ENCODE measurements at places on chromosomes 4 and X.

GRCh38 chr4:41360214-41360920 lies 103.6 kb downstream of the UCHL1 start:
- DNase-seq = no peak

GRCh38 chrX:15497865-15498264 lies 2.7 kb upstream of the BMX start:
- DNase-seq = peak; percentile 16

DNA sequence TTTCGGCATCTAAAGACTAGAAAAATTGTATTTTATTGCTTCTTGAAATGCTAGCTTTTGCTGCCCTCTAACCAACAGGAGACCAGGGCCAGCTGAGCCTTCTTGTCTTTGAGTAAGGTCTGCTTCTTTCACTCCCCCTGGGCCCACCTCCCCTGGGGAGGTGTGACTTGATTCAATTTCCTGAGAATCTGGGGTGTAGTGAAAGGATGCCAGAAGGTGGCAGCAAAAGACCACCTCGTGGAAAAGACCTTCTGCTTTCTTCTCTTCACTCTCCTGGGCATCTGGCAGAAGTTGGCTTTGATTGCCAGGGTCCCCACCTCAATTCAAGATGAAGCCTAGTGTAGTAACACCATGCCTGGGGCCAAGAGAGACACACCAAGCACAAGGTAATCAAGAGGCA lies 96.5 kb upstream of the MAOA start:
- DNase-seq = peak; percentile 25

GRCh38 chr4:15986907-15987306 lies 23.9 kb upstream of the FGFBP2 start:
- DNase-seq = no peak

DNA sequence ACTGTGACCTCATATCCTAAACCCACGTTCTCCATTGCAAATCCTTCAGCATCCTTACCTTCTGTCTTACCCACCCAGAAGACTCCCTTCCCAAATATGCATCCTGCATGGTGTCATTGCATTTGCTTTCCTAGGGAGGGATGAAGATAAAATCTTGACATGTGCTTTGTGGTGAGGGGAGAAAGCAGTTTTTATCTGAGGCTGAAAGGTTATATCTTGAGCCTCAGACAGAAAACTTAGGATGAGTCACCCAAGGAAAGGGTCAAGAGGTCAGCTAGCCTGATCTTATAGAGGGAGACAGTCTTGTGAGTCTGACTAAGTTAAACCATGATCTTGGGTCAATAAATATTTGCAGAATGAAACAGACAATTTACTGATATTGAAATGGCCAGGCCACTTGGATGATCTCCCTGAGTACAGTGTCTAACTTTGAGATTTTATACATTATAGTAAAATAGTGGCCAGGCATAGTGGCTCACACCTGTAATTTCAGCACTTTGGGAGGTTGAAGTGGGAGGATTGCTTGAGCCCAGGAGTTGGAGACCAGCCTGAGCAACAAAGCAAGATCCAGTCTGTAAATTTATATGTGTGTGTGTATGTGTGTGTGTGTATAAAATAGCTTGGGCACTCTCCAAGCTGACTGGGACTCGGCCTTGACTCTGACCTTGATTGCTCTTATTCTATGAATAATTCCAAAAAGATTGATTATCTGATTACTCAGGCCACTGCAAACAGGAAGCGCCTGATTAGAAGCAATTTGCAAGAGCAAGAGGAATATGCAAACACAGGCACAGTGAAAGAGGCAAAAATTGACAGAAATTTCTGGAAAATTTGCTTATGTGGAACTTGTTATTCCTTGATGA lies 15.4 kb upstream of the FAM9C start:
- no peak for DNase-seq

DNA sequence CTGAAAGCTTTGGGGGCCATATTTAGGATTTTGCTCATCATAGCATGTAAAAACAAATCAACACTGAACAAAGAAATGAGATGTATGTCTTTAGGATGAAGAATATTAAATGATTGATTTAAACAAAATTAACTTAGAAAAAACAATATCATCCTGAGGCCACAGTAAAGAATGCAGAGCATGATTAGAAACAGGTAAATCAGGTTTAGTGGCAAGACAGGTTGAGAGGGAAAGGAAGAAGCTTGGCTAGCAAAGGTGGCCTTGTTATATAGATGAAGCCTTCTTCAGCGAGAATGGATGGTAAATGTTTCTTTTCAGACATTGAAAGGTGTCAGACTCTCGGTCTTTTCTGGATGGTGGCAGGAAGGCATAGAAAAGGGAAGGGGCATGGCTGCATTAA lies 11.9 kb upstream of the MAGEB16 start:
- no peak for DNase-seq

GRCh38 chr4:76282941-76283689 lies 23.4 kb upstream of the STBD1 start:
- DNase-seq = no peak

GRCh38 chrX:33434256-33435092 lies 223.1 kb upstream of the DMD start:
- peak; percentile 52 for DNase-seq

GRCh38 chr4:828641-829271 lies 2.8 kb upstream of the CPLX1 start:
- no peak for DNase-seq

GRCh38 chrX:139881572-139881971 lies 51.3 kb downstream of the ATP11C start:
- no peak for DNase-seq

DNA sequence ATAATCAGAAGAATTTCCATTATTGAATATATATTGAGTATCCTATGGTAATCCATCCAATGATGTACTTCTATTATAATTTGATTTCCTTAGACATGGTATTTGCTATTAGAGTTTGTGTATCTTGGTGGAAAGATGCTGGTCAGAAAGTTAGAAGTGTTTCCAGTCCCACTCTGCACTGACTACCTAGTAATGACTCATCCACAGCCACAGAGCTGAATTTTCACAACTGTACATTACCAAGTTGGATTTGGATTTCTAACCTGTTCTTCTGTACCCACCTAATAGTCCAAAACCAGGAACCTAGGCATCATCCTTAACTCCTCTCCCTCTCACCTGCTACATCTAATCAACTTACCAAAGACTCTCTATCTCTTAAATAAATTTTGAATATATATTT lies 145.4 kb downstream of the REELD1 start:
- no peak for DNase-seq

GRCh38 chr4:180852738-180853137 lies 1390.5 kb upstream of the TENM3 start:
- DNase-seq = no peak

- no peak for DNase-seq
Observed at GRCh38 chrX:45847961-45848360, 647.3 kb upstream of the DIPK2B start.

DNA sequence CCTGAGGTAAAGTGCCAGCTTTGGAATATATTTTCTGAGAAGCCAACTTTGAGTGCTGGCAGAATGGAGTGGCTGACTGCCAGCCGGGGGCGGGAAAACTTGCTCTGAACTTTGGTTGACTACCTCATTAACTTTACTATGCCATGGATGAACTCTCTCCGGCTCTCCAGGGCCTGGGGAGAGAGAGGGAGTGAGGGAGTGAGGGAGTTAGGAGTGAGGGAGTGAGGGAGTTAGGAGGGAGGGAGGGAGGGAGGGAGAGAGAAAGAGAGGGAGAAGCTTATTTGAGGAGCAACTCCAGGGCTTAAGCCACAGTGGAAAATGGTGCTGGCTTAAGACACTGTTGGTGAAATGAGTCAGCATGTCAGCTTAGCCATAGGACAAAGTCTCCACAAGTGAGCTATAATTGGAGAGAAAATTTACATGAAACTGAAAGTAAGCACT lies 280.9 kb upstream of the RPS6KA3 start:
- DNase-seq = no peak

GRCh38 chrX:6885396-6885795 lies 262.1 kb upstream of the STS start:
- DNase-seq = no peak

- no peak for DNase-seq
Observed at GRCh38 chr4:25144870-25145481, 15.3 kb downstream of the SEPSECS start.

GRCh38 chr4:158827543-158827981 lies 58.7 kb downstream of the FNIP2 start:
- DNase-seq = no peak

DNA sequence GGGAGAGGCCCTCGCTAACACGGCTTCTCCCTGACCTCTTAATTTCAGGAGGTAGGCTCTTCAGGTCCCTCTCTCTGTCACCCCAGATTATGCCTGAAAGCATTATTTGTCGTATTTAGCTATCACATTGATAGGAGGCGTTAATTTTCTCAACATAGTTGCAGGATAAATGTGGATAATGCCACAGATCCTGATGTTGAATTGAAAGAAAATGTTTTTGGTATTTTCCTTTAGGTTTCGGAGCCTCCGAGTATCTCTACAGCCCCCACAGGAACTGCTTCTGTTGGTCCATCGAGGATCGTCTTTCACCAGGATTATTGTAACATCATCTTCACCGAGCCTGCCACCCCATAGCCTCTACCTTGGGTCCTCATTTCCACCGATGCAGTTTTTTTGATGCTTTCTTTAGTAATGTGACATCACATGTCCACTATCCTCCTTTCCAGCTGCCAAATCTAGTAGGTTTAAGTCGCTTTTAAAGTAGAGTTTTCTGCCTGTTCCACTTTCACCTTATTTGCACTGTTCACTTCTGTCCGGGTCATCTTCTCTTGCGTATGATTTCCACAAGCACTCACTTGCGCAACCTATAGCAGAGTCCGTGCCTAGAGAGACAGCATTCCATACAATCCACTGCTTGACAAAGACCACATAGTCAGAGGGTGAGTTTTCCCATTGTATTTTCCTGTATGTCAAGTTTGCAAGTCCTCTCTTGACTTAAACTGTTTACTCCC lies 665 bp downstream of the TIGD2 start:
- DNase-seq = no peak

DNA sequence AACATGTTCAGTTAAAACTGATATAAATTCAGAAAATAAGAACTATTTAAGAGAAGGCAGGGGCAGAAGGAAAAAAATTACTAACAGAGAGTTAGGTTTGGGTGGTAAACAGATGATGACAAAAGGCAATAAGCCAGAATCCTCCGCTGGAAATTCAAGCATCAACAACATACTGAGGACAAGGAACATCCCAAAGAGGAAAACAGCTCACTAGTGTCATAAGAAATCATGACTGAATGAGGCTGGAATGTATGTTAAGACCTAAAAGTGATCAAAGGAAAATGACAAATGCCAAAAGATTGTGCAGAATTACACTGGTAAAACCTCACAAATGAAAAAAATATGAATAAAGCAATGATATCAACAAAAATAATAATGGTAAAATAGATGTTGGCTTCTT lies 88.4 kb downstream of the WDFY3 start:
- no peak for DNase-seq

GRCh38 chrX:9581771-9582385 lies 117.0 kb downstream of the TBL1X start:
- DNase-seq = no peak

DNA sequence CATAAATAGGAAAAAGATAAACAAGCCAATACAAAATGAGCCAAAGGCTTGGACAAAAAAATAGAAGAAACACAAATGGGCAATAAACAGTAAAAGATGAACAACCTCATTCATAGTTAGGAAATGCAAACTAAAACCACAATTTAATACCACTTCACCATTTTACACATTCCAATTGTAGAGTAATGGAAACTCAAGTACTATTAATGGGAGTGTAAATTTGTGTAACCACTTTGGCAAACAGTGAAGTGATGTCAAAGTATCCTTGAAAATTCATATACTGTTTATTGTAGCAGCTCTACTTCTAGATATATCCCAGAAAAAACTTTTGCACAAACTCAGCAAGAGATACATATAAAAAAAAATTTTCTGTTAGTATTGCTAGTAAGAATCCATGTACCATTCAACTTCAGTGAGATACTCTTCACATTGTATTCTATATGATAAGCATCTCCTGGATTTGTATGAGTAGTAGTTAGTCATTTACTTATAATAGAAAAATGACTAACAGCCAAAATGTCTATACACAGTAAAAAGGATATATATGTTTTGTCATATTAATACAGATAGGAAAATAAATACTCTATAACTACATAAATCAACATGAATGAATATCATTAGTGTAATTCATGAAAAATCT lies 229.8 kb downstream of the DKK2 start:
- no peak for DNase-seq

- no peak for DNase-seq
Observed at GRCh38 chrX:85922821-85923220, 124.5 kb downstream of the CHM start.

DNA sequence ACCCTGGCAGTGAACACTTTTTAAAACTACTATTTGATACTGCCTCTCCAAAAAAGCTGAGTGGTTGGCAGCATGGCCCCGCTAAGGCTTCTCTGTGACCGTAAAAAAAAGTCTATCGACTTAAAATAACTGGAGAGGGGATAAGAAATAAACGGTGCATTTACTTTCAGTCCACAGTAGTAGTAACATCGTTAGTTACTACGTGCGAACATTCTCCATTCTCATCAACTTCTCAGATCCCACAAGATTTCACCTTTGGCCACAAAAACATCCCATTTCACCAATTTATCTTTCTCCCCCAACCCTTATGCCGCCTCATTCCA lies 524 bp upstream of the EXOSC9 start:
- no peak for DNase-seq

DNA sequence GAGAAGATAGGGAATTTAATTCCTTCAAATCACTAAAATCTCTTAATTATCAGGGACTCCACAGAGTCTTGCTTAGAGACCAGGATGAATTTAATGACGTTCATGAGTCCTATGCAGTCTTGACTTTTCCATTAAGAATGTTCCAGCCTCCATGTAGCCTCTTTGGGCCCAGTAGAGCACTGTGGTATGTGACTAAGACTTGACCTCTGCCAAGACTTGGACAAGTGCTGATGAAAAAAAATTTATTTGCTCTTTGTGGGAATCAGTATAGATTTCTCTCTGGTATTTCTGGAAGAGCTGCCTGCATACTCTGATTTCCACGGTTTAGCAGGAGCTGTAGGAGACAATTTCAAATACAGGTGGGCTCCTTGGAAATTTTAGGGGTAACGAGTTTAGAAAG lies 40.6 kb downstream of the CHRDL1 start:
- no peak for DNase-seq

GRCh38 chrX:13716455-13716854 lies 18.0 kb downstream of the TRAPPC2 start:
- DNase-seq = no peak

DNA sequence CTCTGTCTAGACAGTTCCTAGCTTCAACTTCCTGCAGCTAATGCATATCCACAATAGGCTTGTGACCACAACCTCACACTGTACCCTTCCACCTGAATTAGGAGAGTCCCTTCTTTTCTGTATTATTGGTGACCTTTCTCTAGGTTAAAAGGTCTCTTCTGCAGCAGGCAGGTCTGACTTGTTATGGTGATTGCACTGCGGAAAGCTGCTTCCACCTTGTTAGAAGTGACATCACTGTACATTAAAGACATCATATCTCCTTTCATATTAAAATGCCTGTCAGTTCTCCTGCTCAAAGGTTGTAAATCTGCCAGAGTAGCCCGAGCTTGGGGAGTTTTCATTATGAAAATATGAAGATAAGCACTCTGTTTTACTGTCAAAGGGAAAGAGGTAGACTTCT lies 21.5 kb upstream of the LSM6 start:
- DNase-seq = no peak

- no peak for DNase-seq
Observed at GRCh38 chr4:7759216-7759615, 180.4 kb downstream of the AFAP1 start.
